ENCODE measurements at places on chromosomes 2 and 18.

DNA sequence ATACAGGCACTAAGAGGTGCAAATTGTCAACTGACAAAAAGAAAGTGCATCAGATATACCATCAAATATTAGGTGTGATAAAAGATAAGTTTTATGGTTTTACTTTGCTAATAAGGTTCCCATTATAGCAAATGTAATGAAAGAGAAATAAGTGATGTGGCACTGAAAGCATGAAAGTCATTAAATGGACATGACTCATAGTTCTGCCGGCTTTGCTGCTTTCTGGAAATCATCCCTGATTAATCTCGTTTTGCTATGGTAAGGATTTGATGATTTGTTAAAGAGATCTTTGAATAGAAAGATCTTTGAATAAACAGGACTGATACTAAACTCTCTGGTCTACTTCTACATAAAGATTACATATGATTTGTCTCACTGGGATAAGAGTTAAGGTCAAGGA, 72.7 kb downstream of the CLIP4 start:
- no peak for DNase-seq

DNA sequence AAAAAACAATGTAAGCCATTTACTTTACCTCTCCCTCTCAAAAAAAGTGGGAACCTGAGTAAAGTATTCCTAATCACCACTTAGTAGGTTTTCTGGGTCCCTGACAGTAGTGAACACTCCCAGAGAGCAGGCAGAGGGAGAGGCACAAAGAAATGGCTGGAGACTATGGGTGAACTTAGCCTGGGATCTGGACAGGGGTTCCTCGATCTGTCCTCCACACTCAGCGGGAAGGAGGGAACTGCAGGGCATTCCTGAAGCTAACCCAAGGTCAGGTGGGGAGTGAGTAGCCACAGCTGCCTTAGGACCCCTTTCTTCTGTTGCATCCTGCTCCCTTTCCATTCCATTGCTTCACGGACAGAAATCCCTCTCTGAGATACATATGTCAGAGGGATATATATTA, 155.3 kb downstream of the TPGS2 start:
- DNase-seq, result no peak

DNA sequence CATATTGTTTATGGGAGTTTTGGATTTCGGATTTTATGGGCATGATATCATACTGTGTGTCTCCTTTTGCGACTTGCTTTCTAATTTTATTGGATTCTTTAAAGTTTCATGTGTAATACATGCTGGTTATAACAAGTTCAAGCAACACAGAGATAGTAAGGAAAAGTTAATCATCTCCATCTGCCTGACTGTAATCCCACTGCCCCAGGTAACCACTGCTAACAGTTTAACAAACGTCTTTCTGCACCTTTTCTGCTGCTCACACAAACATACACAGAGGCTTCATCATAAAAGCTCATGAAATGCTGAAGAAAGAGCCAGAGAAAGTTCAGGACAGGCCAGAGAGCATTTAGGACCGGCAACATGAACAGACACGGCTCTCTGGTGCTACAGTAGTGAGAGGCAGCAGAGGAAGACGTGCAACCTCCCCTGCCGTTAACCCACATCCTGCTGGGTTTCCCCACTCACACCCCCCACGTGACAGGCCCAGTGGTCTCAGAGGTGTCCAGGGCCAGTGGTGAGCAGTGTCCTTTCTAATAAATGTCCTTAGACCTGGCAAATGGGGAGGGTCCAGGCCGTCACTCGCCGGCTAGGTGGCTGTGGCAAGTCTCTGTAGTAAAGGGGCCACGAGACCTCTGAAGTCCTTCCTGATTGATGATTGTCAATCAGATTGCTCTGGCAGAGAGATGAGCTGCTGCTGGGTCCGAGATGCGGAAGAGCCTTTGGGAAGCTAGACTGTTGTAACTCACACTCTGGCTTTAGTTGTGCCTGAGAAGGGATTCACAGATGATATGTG, 43.0 kb upstream of the SLC1A4 start:
- DNase-seq, result no peak

GRCh38 chr2:42183775-42184174, 14.6 kb downstream of the EML4 start:
- peak; percentile 92 for DNase-seq

GRCh38 chr2:190909680-190910079, 29.1 kb downstream of the GLS start:
- DNase-seq, result no peak

- DNase-seq, result no peak
Measured at GRCh38 chr2:27184115-27184514, 27.7 kb upstream of the ATRAID start.

Data from mesendoderm (in vitro differentiated cells).